ENCODE measurements at places on chromosomes 6 and 20. TPM values are rescaled to one million over a fixed set of nuclear protein-coding genes. Genes with fewer than 3 reads are reported as not detected.

The TP53TG5 gene
- 2.0 TPM for polyA plus RNA-seq

The FAXC gene
- 5.8 TPM for polyA plus RNA-seq

The VSX1 gene
- polyA plus RNA-seq = not detected

The LAMA2 gene
- 40.1 TPM for polyA plus RNA-seq

The RAB44 gene
- polyA plus RNA-seq = 0.05 TPM

The OGFR gene
- 24.6 TPM for polyA plus RNA-seq

The HEY2 gene
- polyA plus RNA-seq = 7.4 TPM

The OSTM1 gene
- polyA plus RNA-seq = 32.9 TPM

The LRRC73 gene
- 1.2 TPM for polyA plus RNA-seq

The NFATC2 gene
- 1.6 TPM for polyA plus RNA-seq

Data from left kidney (tissue), 8 donors.